ENCODE measurements at places on chromosomes 4 and X. TPM values are rescaled to one million over a fixed set of nuclear protein-coding genes. Genes with fewer than 3 reads are reported as not detected.

MAPK10 gene
- 5.6 TPM for total RNA-seq

MRFAP1L1 gene
- total RNA-seq = 35.7 TPM

MAMLD1 gene
- total RNA-seq = 0.38 TPM

STK26 gene
- 32.5 TPM for total RNA-seq

RAB33A gene
- total RNA-seq = not detected

ENPP6 gene
- not detected for total RNA-seq
